Effector memory CD4-positive, alpha-beta T cell (primary cell): ENCODE measurements at places on chromosomes 7 and 10.

DNA sequence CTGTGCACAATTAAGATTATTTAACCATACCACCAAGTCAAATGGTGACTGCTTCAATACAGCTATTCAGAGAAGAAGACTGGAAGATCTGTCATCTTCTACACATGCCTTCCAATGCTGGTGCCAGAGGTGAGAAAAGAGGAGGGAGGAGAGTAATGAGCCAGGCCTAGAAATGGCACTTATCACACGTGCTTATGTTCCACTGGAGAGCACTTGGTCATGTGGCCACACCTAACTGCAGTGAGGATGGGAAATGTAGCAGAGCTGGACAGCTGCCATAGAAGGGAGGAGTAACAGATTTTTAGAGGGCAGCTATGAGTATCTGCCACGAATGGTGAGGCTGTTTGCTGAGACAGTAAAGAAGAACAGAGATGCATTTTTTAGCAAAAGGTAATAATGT is 77.1 kb downstream of the MPLKIP start:
- DNase-seq = no peak

DNA sequence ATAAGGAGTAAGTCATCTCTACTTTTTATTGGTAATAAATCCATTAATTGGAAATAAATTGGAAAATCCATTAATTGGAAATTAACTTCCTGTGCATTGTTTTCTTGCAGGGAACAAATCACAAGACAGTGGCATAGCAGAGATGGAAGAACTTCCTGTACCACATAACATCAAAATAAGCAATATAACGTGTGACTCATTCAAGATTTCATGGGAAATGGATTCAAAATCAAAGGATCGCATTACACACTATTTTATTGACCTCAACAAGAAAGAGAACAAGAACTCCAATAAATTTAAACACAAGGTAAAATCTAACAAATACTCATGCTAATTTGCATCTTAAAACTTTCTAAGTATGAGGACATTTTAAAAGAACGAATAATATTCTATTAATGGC is 57.8 kb downstream of the PHYHIPL start:
- DNase-seq = no peak

DNA sequence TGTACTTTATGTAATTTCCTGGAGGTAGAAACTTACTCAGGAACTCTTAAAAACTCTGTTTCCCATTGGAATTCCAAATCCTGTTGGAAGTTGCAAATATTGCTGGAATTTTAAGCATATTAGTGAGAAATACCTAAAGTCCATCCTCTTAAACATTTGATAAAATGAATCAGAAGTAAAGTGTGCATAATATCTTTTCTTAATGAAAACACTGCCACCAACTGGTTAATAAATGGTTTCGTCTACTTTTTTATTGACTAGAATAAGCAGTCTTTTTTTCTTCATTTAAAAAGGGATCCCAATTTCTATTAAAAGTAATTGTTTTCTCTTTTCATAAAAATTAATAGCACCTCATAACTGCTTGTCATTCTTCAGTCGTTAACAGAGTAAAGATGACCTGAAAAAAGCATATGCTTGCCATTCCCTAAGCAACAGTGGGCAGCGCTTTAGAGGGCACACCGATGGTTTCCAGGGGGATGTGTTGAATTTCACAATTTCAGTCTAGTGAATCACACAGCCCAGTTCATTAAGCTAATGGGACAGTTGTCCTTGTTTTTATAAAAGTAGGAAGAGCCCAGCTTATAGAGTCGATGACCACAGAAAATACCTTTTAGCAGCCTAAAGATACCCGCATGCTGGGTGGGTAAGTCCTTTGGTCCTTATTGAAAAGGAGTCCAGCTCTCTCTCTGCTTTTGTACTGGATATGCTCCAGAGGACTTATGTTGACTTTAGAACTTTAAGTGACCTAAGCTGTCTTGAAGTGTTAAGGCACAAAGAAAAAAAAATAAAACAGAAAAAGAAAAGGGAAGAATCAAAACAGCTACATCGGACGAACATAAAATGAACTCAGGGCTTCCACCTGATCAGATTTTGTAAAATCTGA is 28.5 kb downstream of the NPS start:
- DNase-seq = no peak

- no peak for DNase-seq
Observed at GRCh38 chr10:89248-89647, 40.2 kb upstream of the TUBB8 start.

- DNase-seq = no peak
Observed at GRCh38 chr7:28052933-28053332, 127.7 kb downstream of the JAZF1 start.

GRCh38 chr7:25060487-25061055 is 64.5 kb downstream of the CYCS start:
- DNase-seq = no peak
